ENCODE measurements at places on chromosomes 12 and 14.

GRCh38 chr12:93990832-93991803 is 157.3 kb upstream of the PLXNC1 start:
- DNase-seq = peak; percentile 8

DNA sequence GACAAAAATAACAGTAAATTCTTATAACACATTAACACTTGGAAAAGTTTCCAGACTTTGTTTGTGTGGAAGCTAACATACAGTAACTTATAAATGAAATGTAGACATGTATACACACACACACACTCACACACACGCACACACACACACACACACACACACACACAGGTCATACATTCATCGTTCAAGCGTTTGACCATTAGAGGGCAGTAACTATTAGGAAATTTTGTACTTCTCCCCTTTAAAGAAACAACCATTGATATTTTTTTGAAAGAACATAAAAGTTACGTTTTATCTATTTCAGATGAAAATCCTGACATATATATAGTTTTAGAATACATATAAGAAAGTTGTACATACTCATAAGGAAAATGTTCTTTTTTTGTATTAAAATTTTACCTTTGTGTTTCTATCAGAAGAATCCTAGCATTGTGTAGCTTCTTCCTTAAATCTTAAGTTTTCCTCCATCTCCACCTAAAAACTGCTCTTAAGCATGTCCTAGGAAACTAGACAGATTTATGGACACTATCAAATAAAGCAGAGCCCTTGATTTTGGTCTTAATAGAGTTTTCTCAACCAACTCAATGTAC is 29.0 kb downstream of the PTPRQ start:
- no peak for DNase-seq

DNA sequence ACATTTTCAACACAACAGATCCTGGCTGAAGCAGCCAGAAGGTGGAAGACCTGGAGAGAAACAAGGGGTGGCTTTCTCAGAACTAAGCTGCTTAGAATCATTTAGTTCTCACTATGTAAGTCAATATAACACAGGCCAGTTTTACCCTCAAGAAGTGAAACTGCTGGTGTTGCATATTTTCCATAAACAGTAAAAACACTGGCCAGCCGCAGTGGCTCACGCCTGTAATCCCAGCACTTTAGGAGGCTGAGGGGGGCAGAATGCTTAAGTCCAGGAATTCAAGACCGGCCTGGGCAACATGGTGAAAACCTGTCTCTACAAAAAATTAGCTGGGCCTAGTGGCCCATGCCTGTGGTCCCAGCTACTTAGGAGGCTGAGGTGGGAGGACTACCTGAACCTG is 11.6 kb downstream of the STX2 start:
- no peak for DNase-seq

DNA sequence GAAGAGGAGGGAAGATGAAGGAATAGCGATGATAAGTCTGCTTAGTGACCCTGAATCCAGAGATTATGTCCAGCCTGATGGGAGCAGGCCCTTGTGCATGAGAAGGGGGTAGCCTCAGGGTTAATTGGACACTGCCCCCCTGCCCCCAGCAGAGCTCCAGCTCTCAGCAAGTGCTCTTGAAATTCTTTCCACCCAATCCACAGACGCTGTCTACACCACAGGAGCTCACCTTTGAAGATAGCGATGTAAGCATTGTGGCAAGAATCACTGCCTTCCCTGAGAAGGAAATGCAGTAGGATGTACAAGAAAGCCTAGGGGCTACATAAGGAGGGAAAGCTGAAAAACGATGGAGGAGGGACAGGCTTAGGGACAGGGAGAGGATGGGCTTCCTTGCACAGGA is 39.4 kb downstream of the CRACR2A start:
- DNase-seq = no peak

DNA sequence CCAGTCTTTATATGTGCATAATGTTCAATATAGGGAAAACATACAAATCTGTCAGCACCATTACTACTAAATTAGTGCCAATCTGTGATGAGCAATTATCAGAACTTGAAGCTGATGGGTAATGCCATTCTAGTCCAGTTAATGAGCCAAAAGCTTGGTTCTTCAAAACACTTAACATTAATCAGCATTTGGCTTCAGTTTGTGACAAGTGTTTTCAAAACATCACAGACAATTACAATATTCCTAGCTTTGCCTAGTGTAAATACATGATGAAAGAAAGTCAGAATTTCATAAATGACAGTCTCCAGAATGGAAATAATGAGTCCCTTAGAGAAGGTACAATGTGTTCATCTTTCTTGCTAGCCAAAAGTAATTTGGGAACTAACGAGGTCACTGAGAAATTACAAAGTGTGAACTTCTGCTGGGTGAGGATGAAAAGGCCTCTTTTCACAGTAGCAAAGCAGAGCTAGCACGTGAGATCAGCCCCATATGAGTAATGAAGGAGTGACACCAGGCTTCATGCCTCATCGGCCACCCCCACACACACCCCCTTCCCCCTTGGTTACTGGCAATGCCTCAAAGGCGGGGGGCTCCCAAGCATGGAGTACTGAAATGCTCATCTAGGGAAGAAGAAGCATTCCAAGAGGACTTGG is 180.6 kb upstream of the EEA1 start:
- no peak for DNase-seq

GRCh38 chr14:69090187-69090789 is 62.6 kb downstream of the DCAF5 start:
- peak; percentile 15 for DNase-seq

DNA sequence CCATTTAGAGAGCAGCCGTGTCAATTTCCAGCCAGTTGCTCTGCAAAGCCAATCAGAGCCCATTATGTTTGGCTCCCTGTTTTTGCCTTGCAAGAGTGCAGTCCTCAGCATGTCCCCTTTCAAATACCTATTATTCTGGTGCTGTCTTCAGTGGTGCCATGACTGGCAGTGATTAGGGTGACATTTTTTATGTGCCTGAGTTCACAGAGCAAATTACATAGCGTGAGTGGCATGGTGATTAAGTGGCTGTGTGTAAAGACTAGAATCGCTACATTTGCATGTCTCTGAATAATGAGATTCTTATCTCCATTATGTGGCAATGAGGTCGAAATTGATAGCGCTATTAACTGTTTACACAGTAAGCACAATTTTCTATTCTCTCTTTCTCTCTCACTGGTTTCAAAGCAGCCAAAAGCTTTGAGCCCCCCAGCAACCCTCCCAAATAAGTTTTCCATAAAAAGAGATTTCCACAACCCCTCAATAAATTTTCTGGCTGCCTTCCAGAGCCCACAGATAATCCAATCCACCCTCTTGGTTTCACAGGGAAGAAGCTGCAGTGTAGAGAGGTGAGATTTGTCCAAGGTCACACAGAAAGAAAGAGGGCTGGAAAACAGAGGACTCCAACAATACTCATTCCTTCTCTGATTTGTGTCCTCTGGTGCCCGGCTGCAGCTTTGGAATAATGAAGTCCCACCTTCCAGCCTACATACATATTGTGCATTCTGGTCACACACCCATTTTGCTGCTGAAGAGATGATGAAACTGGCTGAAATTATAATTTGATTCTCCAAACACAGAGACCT is 58.8 kb upstream of the NUDT4 start:
- DNase-seq = no peak

GRCh38 chr12:55724226-55724939 is 4.2 kb downstream of the RDH5 start:
- DNase-seq = peak; percentile 71

DNA sequence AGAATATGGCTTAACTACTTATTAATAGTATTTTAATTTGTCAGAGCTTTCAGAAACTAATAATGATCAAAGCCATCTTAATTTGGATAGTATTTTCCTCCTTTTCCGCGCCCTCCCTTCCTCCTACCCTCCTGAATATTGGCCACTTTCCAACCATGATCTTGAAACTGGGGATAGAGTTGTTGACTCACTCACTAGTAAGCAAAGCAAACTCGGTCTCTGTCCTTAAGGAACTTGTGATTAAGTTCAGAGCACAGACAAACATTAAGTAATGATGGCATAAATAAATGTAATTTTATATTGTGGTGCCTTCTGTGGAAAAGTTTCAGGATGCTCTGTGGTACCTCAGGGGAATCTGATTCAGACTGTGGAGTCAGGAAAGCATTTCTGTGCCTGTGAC is 75.7 kb downstream of the LRRK2 start:
- no peak for DNase-seq

- peak; percentile 33 for DNase-seq
Observed at GRCh38 chr12:26239122-26239851, 43.9 kb downstream of the SSPN start.

DNA sequence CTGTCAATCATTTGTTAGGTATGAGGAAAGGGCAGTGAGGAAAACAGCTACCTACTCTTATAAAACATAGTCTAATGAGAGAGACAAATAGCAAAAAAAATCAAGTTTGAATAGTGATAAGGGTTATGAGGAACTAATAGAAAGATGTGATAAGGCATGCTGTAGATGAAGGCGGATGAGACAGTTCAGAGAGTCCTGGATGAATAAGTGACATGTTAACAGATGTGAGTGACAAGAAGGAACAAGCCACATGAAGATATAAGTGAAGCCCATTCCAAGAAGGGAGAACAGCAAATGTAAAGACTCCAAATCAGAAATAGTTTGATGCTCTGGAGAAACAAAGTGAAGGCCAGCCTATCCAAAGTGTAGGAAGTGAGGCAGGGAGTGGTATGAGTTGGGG is 154.1 kb upstream of the SYT10 start:
- no peak for DNase-seq

Data from HuH-7.5 (cell line).